ENCODE measurements at places on chromosomes 4 and X.

DNA sequence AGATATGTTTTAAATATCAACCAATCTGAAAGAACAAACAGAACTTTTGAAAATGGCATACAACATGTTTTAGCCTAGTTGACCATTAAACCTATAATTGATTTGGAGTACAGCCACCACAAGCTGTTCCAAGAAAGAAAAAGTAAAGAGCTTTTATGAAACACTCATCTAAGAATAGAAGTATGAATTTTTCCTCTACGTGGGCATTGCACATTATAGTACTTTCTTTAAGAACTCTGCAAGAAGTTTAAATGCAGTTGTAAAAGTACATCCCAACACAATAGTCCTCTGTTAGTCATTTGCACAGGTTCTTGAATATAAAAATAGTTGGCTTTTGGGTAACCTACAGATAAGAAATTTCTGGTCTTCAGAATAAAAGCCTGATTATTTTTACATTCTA, 933.6 kb upstream of the ADGRL3 start:
- DNase-seq = no peak

DNA sequence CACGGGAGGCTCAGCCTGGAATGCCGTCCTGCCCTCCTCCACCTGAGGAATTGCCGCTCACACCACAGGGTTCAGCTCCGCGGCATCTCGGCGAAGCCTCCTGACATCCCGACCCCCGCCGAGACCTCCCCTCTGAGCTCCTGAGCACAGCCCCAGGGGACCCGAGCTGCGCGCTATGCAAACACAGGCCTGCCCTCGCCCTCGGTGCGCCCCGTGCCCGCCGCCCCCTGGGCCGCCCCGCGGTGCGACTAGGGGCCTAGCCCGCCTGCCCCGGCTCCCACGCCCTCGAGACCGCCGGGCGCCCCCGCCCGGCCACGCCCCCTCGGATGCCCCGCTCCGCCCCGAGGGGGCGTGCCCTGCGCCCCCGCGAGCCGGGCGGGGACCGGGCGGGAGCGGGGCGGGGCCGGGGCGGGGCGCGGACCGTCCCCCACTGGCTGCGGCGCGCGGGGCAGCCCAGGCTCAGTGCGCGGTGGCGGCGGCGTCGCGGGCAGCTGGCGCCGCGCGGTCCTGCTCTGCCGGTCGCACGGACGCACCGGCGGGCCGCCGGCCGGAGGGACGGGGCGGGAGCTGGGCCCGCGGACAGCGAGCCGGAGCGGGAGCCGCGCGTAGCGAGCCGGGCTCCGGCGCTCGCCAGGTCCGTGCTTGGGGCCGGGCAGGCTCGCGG, at the start of gene FGFR3:
Gene FGFR3 (plus strand): TSS at position 462 of the 664 bp plus-strand sequence. CDS start 642 bp downstream, outside the sequence.
- DNase-seq = no peak

GRCh38 chr4:169484485-169484884, 127.9 kb downstream of the NEK1 start:
- no peak for DNase-seq

- DNase-seq = peak; percentile 62
These were observed at the start of gene AR for GRCh38 chrX:67543818-67544217. Gene AR (plus strand): TSS chrX:67544021. CDS start chrX:67545147, 1,126 bp downstream.

- DNase-seq = no peak
These were observed 1010.4 kb downstream of the ADGRL3 start for GRCh38 chr4:62210486-62210885.

GRCh38 chr4:30716681-30717207, 3.4 kb upstream of the PCDH7 start:
- no peak for DNase-seq

DNA sequence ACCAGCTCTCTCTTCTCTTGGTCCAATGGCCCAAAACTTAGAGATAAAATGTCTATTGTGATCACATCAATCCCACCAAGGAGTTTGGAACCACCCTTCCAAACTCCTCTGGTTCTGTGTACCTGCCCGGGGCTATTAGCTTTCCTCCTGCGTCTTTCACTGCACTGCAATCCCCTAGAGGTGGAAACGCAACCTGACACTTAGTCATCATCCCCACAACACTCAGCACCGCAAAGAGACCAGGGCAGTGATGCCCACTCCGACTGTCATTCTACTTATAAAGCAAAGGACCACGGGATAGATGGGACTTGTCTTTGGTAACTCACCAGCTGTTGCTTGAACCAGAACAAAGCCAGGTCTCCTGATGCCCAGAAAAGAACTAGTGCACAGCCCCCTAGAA, 22.0 kb downstream of the AFAP1 start:
- no peak for DNase-seq

DNA sequence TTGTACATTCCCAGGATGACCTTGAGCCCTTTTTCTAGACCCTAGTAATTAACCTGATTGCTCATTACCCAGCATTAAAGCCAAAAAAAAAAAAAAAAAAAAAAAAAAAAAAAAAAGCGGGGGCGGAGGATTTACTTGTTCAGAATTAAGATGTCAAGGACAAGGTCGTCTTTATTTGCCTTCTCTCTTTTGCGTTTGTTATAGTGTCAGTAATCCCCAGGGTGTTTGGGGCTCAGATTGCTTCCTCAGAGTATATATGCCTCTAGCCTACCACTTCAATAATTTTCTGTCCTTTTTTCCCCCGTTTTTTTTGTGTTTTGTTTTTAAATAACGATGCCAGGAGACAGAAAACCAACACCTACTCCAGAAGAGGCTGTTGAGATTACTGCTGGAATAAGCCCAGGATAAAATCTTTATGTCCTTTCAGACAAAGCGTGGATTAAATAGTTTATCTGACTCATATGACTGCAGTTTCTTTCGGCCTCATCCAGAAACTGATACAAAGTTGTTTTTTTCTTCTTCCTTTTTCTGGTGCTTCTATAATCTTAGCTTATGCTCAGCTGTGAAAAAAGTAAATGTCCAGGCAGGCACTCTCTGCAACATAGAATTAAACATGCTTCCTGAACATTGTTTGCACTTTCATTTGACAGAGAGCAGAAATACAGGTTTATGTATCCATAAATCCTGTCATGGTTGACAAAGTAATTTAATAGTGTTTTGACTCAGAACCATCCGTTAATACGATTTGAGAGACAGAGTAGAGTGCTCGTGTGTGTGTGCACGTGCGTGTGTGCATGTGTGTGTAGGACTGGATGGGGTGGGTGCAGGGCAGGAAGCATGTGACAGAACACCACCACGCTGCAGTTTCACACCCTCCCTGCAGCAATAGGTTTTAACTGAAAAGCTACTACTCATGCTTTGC, 138.6 kb downstream of the AFF1 start:
- no peak for DNase-seq

GRCh38 chrX:149715468-149715867, 3.6 kb downstream of the MAGEA11 start:
- no peak for DNase-seq

DNA sequence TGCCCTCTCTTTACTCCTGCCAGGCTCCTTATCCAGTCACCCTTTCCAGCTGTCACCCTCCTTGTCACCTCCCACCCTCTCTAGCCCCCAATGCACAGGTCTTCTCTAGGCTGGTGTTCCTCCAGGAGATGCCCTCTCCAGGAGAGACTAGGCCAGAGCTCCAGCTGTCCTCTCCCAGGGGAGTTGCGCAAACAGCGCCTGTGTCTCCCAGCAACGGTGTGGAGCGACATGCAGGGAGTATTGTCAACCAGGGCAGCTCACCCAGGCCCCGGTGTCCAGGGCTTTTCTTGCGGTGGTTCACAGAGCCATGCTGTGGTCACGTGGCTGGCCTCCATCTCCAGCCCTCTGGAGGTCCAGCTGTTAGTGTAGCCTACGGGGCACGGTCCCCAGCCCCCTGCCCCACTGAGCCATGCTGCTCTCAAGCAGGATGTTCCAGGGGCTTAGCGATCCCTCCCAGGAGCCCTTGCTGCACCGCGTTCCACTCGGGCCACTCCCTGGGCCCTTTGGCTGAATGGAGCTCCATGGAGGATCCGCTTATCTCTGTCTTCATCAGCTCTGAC, 34.8 kb downstream of the CCNQ start:
- no peak for DNase-seq

DNA sequence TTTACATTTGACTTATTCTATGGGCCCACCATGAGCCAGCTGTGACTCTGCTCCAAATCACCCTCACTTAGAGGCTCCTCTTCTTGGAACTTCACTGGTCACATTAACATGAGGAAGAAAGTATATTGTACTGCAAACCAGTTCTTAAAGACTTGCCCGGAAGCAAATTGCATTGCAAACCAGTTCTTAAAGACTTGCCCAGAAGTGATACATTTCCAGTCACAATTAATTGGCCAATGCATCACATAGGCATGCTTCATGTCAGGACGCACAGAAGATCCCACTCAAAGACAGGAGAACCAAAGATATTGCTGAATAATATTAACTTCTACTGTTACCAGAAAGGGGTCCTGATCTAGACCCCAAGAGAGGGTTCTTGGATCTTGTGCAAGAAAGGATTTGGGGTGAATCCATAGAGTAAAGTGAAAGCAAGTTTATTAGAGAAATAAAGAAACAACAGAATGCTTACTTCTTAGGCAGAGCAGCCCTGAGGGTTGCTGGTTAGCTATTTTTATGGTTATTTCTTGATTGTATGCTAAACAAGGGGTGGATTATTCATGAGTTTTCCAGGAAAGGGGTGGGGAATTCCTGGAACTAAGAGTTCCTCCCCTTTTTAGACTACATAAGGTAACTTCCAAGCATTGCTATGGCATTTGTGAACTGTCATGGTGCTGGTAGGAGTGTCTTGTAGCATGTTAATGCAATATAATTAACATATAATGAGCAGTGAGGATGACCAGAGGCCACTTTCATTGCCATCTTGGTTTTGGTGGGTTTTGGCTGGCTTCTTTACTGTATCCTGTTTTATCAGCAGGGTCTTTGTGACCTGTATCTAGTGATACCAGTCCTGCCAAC, 54.6 kb upstream of the HCCS start:
- DNase-seq = no peak

- DNase-seq = no peak
These were observed 35.1 kb downstream of the TEC start for GRCh38 chr4:48234575-48234974.

DNA sequence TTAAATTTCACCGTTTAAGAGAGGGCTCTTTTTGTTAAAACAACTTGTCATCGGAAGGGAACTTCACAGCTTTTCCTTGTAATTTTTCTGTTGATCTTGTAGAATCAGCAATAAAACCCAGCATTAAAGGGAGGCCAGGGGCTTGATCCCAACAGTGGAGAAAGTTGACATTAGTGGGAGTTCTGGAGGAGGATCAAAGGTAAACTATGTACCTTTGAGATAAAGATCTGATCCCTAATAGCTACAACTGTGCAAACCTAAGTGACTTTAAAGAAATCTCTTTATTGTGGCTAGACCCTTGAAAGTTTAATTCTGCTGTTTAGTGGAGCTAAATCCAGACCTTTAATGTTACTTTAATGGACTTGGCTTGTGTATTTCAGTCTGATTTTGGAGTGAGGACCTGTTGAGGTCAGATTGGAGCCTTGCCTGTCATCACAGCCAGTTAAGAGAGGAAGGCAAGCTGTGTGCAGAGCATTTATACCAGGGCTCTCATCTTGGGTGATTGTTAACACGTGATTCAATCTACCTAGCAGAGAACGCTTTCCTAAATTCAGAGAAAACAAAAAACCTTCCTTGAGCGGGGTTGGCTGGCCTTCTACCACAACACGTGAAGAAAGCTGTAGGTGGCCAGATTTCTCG, 1.7 kb downstream of the DOCK11 start:
- no peak for DNase-seq

DNA sequence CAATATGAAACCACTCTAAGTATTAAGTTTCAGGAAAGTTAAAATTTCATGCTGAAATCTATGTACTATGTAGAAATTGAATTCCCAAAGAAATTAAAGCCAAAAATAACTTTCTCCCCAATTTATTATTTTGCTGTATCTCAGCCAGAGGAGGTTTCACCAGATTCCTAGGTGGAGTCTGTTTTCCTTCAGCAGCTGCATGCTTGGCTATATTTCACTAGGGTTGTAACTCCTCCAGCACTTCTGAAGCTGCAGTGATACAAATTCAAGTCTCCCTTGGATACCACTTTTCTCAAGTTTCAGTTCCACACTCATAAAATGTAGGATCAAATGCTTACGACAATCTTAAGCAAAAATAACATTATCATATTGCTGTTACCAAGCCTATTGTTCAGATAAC, 41.2 kb upstream of the ZC4H2 start:
- DNase-seq = no peak

DNA sequence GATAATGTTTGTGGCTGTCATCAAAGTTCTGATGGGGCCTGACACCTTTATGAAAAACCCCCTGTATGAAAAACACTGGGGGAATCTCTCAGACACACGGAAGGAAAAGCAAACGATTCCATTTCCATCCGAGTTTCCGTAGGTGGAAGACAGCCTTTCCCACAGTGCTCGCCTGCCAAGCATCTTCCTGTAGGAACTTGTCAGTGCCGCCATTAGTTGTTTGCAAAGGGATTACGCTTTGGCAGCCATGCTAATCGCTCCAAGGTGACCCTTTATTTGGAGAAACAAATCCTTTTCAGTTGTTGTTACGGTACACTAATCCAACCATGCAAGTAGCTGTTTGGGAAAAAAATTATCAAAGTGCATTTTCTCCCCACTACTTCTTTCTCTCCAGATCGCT, 44.4 kb upstream of the STOX2 start:
- no peak for DNase-seq

DNA sequence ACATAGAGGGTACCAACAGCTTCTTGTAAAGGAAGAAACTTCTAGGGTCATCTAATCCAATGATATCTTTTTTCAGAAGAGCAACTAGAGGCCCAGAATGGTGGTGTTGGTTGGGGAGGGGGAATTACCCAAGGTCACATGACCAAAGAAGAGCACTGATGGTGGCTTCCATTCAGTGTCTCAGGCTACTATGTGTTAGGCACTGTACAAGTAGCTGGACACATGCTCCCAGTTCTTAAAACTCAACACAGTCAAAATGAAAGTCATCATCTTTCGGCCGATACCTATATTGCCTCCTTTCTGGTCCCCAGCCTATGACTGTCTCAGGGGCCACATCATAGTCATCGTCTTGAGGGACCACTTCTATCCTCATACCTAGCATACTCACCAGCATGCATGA, 88.1 kb downstream of the ARHGAP6 start:
- DNase-seq = no peak

DNA sequence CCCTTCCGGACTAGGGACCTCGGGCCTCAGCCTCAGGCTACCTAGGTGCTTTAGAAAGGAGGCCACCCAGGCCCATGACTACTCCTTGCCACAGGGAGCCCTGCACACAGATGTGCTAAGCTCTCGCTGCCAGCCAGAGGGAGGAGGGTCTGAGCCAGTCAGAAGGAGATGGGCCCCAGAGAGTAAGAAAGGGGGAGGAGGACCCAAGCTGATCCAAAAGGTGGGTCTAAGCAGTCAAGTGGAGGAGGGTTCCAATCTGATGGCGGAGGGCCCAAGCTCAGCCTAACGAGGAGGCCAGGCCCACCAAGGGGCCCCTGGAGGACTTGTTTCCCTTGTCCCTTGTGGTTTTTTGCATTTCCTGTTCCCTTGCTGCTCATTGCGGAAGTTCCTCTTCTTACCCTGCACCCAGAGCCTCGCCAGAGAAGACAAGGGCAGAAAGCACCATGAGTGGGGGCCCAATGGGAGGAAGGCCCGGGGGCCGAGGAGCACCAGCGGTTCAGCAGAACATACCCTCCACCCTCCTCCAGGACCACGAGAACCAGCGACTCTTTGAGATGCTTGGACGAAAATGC, at the start of gene WAS:
Gene WAS (plus strand): TSS at position 389 of the 572 bp plus-strand sequence. CDS start 55 bp downstream, at position 444.
- no peak for DNase-seq

- DNase-seq = no peak
These were observed 450.9 kb upstream of the NR3C2 start for GRCh38 chr4:148893095-148893494.

- DNase-seq = no peak
These were observed 35.7 kb downstream of the RELL1 start for GRCh38 chr4:37650481-37650880.
